ENCODE measurements at places on chromosomes 3 and 15.

DNA sequence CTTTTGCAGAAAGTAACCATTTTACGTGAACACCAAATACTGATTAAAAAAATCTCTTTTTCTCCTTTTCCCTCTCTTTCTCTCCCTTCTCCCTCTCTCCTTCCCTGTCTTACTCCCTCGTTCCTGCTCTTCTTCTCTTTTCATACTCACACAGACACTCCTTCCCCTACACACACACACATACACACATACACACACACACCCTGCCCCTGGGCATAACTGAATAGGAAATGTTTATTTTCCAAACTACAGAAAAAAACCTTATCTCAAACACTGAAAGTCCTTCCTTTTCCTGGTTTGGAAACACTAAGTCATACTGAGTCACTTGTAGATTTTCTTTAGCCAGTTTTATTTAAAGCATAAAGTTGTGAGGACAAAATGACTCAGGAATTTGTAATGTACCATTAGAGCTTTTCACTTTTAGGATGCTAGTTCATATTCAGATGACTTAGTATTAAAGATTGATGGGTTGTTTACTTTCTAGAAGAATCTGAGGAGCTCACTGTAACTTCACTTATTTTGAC, 62.4 kb downstream of the MBNL1 start:
- DNase-seq, result peak; percentile 13

DNA sequence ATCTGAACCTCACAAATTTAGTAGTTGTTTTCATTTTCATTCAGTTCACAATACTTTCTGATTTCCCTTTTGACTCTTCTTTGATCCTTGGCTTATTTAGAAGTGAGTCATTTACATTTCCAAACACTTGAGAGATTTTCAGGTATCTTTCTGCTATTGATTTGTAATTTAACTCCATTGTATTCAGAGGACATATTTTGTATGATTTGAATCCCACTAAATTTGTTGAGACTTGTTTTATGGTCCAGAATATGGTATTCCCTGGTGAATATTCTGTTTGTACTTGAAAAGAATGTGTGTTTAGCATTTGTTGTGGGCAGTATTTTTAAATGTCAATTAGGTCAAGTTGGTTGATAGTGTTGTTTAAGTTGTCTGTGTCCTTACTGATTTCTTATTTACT, 29.6 kb downstream of the FAN1 start:
- DNase-seq, result no peak

DNA sequence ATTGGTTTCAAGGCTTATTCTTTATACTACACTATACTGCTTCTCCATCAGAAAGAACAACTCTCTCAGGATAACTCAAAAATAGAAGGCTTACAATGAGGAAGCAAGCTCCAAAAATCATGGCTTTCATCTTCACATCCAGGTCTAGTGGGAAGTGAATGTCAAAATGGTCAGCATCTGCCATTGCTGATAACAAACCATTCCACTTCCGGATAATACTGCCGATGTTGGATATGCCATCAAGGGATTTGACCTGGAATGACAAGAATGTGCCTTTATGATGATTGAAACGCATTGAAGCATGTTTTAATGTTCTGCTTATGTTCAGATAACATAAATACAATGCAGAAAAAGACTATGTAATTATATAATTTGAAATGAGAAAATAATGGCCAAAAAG, 34.0 kb upstream of the PLOD2 start:
- DNase-seq, result no peak

GRCh38 chr15:62741106-62741505, 301.4 kb upstream of the TPM1 start:
- DNase-seq, result no peak

DNA sequence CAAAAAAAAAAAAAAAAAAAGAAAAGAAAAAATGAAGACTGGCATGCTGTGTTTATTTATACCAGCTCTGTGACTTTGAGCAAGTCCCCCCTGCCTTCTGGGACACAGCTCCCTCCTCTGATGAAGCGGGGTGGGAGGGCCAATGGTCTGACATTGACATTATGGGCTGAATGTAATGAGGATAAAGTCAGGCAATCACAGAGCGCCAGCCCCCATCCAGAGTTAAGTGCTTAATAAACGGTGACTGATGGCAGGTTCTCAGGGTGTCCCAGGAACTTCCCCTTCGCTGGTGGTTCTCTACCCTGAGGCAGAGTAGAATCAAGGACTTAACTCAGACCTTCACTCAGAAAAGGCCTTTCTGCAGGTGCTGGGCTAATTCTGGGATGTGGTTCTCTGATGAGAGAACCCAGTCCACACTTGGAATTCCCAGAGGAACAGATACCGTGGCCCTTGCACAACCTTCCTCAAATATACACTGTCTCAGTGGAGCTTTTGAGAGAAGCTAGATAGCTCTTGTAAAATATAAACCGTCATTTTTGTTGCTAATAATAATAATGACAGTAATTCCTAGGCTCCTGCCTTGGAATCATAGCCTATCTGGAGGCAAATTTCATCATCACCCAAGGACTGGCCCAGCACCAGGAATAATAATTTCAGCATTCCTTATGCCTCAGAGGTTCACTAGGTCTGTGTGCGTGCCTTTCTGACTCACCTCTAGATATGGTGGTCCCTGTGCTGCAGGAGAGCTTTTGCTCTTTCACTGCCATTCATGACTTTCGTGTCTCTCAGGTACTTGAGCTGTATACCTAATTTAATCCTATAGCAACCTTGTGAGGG, 115.8 kb downstream of the RPLP1 start:
- DNase-seq, result no peak

DNA sequence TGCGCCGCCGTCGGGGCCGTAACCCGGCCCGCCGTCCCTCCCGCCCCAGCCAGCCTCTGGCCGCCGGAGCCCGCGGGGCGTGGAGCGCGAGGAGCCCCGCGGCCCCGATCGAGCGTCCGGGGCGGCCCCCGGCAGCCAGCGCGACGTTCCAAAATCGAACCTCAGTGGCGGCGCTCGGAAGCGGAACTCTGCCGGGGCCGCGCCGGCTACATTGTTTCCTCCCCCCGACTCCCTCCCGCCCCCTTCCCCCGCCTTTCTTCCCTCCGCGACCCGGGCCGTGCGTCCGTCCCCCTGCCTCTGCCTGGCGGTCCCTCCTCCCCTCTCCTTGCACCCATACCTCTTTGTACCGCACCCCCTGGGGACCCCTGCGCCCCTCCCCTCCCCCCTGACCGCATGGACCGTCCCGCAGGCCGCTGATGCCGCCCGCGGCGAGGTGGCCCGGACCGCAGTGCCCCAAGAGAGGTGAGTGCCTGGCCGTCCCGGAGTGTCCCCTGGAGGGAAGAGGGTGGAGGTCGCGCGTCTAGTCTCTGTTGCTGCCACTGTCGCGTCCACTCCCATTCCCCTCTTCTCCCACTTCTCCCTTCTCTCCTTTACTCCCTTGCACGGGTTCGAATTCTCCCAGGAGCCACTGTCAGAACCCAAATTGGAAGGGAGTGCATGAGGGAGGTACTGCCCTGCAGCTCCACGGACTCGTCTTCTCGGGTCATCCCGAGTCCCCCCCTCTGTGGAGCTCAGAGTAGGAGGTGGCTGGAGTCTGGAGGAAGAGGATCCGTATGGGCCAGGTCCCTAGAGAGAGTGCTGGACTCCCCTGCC, 585 bp downstream of the CSK start:
- no peak for DNase-seq

- peak; percentile 28 for DNase-seq
These were observed 9.3 kb downstream of the ARPP19 start for GRCh38 chr15:52559575-52559974.

DNA sequence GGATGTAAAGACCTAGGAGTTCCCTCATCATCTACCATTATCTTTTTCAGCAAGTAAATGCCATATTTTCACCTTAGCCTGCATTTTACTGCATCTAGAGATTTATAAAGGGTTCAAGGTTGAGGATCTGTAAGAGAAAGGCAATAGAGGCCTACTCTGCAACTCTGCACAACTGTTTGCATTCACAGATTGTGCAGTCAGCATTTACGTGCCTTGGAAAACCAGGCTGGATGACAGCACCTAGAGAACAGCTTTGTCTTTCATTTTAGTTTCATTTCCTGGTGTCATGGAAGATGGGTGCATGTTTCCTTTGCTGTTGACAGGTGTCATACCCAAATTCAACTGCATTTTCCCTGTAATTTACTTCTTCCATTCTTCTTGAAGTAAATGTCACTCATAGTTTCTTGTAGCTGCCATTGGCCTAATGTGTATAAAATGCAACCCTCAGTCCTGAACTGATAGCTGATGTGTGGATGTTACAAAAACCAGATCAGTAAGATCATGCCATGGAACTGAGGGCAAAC, 817.5 kb downstream of the SQOR start:
- DNase-seq, result no peak

GRCh38 chr3:42533161-42533897, 30.9 kb downstream of the VIPR1 start:
- no peak for DNase-seq

DNA sequence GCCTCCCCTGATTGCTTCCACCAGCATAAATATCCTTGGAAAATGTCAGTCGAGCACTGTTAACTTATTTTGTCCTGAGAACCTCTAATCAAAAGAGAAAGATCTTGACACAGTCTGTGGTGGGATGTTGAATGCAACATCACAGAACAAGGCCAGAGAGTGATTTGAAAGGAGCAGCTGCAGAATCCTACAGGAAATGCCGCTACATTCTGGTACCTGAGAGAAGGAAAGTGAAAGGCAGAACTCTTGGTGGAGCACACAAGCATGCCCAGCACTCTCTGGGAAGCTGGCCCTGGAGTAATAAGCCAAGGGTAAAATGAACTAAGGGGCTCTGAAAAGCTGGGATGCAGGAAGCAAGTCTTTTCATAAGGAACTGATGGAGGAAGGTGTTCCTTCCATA, 75.8 kb downstream of the CBLB start:
- no peak for DNase-seq

GRCh38 chr15:87660251-87661129, 596.0 kb downstream of the NTRK3 start:
- DNase-seq, result no peak

DNA sequence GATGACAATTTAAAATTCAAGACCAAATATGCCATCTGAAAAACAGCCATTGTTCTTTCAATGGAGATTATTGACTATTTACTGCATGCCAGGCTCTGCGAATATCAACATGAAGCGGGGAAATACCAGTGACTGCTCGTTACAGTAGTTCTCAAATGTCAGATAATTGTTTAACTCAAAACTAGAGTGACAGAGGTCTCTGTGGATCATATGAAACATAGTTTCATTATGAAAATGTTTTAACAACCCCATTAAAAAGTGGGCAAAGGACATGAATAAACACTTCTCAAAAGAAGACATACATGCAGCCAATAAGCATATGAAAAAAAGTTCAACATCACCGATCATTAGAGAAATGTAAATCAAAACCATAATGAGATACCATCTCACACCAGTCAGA, 50.0 kb upstream of the GPR149 start:
- no peak for DNase-seq

- DNase-seq, result no peak
These were observed 449.9 kb downstream of the PDCD6IP start for GRCh38 chr3:34248352-34248751.

DNA sequence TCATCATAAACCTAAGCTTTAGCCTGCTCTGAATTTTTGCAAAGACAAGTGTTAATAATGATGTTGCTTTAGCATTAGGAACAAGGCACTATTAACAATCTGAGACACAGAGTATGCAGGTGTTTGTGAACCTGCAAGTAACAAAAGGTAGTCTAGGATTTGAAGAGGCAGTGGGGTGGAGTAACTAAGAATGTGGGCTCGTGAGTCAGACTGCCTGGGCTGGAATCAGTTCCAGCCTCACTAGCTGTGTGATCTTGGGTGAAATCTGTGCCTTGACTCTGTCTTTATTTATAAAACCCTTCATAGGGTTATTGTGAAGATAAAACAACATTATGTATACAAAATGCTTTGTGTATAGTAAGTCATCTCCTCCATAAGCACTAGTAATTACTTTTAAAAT, 610.6 kb upstream of the CFAP20DC start:
- DNase-seq, result no peak

- DNase-seq, result no peak
These were observed 1.2 kb upstream of the ANP32A start for GRCh38 chr15:68821841-68822381.

- DNase-seq, result no peak
These were observed 52.2 kb downstream of the ABI3BP start for GRCh38 chr3:100941041-100941440.

GRCh38 chr3:44926172-44926571, 49.8 kb downstream of the ZDHHC3 start:
- DNase-seq, result no peak

DNA sequence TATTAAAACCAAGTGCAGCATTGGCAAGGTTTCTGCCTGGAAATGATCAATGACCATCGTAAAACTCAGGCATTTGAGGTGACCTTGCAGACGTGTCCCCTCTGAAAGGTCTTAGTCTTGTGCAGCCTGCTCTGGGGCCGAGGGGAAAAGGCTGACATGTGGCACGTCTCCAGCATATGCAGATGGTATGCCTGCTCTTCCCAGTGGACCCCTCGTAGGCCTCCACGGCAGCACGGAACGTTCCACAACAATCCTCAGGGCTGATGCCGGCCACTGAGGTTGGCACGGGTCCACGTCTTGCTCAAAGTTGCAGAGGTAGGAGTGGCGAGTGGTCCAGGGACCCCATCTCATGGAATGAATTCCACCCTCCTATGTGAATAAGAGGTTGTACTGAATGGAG, 247.5 kb upstream of the LYSMD4 start:
- DNase-seq, result no peak

GRCh38 chr3:188416041-188416440, 262.1 kb downstream of the LPP start:
- no peak for DNase-seq

DNA sequence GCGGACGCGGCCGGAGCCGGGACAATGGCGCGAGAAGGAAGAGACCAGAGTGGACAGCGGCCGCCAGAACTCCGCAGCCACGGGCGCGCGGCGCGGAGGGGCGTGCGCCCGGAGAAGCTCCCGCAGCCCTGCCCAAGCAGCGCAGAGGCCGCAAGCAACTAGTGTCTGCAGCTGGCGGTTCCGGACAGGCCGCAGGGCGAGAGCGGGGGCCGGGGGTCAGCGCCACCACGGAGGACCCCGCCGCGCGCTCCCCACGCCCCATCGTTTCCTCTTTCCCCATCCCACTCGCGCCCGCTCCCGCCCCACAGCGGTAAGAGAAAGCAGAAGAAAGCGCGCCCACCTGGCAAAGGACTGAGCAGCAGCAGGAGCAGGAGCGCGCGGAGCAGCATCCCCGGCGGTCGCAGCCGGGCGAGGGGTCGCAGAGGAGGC, 440 bp downstream of the PRTG start:
- DNase-seq, result no peak

GRCh38 chr3:88191872-88192409, 42.2 kb downstream of the C3orf38 start:
- DNase-seq, result no peak

DNA sequence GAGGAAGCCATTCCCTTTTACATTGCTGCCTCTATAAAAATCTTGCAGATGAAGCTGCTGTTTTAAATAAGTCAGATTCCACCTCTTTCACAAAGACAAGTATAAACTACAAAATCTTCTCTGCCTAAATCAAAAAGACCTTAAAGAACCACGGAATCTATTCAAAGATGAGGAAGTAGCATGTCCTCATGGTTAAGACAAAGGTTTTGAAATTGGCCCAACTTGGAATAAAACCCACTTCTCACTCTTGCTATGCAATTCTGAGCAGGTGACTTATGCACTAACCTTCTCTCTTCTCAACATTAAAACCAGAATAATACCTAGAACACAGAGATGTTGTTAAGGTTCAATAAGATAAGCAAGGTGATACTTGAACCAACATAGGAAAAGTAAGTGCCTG, 97.6 kb downstream of the FOXP1 start:
- no peak for DNase-seq

- DNase-seq, result no peak
These were observed 812.6 kb downstream of the MCTP2 start for GRCh38 chr15:95043933-95044313.

All from stimulated activated CD4-positive, alpha-beta T cell treated with anti-CD3 and anti-CD28 coated beads, TNF-alpha, amount 100 ng/mL, for 24 hours (primary cell).